ENCODE measurements at places on chromosomes 2 and 18.

- DNase-seq, result peak; percentile 66
Measured at GRCh38 chr18:12420821-12421421, 13.2 kb downstream of the PRELID3A start.

- DNase-seq, result no peak
Measured at GRCh38 chr2:74938264-74938663, 20.2 kb upstream of the POLE4 start.

DNA sequence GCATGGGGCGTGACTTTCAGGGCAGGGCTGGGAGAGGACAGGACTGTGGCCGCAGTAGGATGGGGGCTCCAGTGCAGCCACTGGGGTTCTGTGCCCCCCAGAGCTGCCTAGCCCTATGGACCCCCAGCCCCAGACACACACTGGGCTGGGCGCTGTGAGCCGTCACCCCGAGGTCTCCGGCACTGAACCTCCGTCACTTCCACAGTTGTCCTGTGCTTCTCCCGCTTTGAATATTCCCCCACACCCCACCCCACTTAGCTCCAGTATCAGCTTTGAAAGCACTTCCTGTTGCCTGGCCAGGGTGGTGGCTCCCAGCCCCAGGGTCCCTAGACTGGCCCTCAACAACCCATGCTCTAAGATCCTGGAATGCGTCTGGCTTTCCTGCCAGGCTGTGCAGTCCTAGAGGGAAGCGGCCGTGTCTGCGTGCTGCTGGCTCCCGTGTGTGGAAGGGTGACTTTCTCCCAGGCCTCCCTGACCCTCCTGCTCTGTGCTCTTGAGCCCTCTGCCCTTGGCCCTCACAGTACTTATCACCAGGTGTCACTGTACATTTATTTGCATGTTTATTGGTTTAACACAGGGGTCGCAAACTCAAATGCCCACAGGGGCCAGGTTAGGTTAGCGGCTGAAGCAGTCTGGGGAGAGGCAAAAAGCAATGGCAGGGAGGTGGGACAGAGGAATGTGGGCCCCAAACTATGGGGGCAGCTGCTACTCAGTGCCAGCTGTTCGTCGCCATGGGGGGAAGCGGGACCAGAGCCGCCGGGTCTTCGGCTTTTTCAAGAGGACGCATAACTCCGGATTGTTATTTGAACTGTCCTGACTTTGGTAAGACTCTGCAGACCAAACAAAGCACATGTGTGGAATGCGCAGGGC, 9.9 kb downstream of the OBSL1 start:
- DNase-seq, result no peak

DNA sequence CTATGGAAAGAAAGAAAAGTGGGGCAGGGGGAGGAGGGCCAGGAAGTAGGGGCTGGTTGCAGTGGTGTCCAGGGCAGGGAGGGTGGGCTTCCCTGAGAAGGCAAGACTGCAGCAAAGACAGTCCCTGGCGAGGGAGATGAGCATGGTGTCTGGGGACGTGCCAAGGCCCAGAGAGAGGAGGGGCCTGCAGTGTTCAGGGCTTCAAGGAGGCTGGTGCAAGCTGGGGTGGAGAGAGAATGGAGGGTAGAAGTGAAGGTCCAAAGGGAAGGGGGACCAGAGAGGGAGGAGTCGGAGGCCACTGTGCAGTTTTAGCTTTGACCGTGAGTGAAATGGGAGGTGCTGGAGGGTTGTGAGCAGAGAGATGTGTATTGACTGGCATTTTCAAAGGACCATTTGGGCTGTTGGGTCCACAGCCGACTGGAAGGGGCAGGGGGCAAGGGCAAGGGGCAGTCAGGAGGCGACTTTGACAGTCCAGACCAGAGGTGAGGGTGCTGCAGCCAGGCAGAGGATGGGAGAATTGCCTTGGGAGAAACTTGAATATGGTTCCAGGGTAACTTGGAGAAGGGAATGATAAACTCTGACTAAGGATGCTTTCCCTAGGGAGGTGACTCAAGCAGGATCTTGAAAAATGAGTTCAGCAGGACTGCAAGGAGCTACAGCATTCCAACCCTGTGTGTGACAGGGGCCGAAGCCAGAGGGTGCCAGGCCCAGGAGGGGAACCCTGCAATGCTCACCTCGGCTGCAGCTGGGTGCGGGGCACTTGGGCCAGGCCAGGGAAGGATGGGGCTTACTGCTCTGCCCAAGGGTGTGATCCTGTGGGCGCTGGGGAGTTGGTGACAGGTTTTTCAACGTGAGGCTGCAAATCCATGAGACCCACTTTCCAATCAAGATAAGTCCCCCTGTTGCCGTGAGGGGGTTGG, 177.1 kb upstream of the HAAO start:
- DNase-seq, result no peak

- DNase-seq, result no peak
Measured at GRCh38 chr2:129253461-129253812, 726.0 kb upstream of the RAB6C start.

DNA sequence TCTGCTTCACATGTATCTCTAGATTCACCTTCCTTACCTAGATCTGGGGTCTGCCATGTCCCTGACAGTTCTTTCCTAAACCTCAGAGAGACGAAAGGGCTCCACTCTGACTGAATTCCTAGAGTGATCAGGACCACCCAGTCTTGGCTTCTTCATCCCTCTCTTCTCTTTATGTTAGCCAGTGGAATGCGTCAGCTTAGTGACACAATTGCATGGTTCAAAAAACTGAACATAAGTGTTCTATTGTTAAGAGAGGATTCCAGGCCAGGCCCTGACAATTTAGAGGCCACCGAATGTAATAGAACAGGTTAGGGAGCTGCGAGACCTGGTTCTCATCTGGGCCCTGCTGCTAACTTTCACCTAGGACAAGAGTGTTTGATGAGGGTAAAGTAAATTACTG, 10.0 kb downstream of the PRELID3A start:
- DNase-seq, result no peak

DNA sequence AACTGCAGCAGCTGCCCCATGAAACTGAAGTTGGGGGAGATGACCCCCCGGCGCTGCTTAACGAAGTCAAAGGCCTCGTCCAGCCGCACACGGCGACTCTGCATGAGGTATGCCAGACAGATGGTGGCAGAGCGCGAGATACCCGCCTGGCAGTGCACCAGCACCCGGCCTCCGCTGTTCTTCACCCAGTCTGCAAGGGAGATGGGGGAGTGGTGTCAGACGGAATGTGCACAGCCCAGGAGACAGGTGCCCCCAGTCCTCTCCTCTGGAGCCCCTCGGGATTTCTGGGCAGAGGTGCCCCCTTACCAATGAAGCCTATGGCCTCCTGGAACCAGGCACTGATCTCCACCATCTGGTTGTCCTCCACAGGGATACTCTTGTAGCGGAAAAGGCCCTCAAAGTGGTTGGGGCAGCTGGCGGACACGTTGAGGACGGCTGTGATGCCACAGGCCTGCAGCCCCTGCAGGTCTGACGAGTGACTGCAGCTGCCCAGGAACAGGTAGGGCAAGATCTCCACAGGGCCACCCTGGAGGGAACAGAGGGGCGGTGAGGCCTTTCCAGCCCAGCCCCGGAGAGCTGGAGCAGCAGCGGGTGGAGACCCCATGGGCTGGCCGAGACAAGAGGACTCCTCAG, 1.3 kb downstream of the DUSP2 start:
- DNase-seq, result peak; percentile 32

DNA sequence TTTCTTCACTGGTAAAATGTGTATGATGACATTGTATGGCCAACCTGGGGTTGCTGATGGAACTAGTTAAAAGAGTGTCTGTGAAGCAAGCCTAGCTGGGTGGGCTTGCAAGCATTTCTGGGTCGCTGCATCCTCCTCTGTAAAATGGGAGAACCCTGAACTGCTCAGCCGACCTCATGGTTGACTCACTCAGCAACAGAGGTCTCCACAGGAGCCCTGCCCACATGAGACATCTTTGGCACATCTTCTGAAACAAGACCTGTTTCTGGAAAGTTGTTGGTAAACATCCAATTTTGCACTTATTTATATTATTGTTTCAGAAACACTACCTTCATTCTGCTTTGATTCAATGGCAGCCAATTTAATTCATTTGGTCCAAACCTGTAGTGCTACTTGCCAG, 52.6 kb downstream of the BCL11A start:
- no peak for DNase-seq

DNA sequence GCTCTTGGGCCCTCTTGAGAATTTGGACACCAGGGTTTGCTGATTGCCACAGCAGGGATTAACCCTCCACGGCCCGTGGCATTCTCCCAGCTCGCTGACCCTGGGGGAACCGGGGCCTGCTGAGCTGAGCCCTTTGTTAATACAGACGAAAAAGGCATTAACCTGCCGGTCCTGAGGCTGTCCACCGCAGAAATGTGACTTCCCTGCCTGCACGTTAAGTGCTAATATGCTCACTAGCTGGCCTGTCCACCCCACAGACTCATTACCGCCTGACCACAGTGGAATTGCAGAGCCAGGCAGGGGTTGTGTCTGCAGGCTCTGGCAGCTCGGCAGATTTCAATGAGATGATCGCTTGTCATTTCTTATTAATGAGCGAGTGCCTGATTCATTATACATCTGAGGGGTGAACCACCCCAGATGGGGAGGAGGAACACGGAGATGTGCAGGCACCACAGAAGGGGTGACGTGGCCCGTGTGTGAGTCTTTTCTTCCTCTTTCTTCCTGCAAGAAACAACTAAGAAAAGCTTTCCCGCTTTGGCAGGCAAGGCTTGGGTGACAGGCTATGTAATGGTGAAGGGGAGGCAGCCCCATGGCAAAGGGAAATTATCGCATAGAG, 126.0 kb downstream of the GLI2 start:
- DNase-seq, result no peak

- DNase-seq, result peak; percentile 37
Measured at GRCh38 chr18:45621061-45621511, 5.8 kb downstream of the SLC14A2 start.

- DNase-seq, result no peak
Measured at GRCh38 chr2:25082002-25082622, 40.2 kb downstream of the EFR3B start.

- DNase-seq, result no peak
Measured at GRCh38 chr18:79413025-79413424, 17.3 kb downstream of the NFATC1 start.

- no peak for DNase-seq
Measured at GRCh38 chr2:27509326-27509725, 12.7 kb downstream of the GCKR start.

Data from SK-N-DZ (cell line).